ENCODE measurements at places on chromosomes 13 and 19. TPM values are rescaled to one million over a fixed set of nuclear protein-coding genes. Genes with fewer than 3 reads are reported as not detected.
A peak's percentile ranks its signal among the peaks of the same experiment; 100 is the strongest.

GRCh38 chr13:20461860-20462532, 63.7 kb downstream of the CRYL1 start:
- DNase-seq, result no peak

- DNase-seq, result no peak
These were observed 289.9 kb downstream of the DACH1 start for GRCh38 chr13:71577127-71577526.

Gene KLK15
- not detected for total RNA-seq

Gene SBK2
- total RNA-seq, result not detected

GRCh38 chr19:6677883-6678689, 8.1 kb upstream of the TNFSF14 start:
- peak; percentile 35 for DNase-seq

GRCh38 chr13:41496420-41497234, 39.3 kb downstream of the RGCC start:
- DNase-seq, result no peak

Data from mucosa of gallbladder (tissue), 1 donor.